Skin of body (tissue), 3 donors: ENCODE measurements at places on chromosomes 6 and 20.

DNA sequence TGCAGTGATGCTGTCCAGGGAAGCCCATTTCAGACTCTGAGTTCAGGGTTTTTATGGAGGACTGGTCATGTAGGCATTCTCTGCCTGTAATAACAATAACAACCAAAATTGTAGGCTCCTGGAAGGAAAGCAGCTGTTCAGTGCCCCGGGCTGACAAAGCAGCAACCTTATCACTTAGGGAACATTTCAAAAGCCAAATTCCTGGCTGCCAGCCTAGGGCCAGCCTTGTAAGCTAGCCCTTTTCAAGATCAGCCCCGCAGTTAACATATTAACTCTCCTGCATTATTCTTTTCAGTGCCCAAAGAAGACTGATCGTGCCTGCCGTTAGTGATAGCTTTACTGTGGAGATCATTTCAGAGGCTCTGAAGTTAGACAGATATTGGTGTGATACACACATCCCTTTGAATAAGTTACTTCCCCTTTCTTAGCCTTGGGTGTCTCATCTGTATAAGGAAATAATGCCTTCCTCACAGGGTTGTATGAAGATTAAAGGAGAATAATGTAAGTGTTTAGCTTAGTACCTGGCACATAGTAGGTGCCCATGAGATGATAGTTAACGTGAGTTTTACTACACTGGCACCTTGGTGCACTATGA lies 44.1 kb downstream of the CTNNBL1 start:
- no peak for DNase-seq

DNA sequence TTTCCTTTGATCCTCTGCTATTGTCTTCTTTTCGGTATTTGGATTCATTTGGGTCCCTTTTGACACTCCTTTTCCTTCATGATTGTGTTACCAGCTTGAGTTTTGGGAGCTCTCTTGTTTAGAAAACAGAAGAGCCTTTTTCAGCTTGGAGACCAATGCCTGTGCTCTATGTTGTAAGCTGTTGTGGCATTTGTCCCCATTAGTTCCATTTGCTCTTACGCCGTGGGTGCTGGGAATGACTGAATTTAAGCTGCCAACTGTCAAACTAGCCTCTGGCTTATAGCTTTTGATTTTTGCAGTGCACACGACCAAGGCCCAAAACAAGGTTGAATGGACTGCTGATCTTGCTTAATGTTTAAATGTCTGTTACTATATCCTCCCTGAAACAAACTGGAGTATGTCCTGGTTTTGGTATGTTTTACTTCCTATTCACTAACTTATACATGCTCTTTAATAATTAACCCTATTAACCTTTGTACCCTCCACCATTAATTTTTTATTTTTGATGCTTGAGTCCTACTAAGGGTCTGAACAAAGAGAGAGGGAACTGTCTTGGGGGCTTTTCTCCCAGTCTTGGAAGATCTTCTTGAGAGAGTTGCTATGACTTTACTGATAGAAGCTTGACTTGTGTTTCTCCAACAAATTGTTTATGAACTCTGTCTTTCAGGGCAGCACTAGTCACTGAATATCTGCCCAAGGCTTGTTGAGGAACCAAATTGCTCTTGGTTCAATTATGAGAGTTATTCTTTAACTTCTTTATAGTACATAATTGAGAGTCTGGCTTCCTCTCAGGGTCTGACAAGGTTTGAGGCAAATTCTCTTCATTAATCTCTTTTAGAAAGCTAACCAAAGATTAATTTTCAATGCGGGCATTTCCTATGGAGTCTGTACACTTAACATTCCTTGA lies 100.3 kb upstream of the SIRPG start:
- DNase-seq = no peak

GRCh38 chr6:132960720-132961119 lies 146.4 kb downstream of the RPS12 start:
- no peak for DNase-seq

- DNase-seq = no peak
Observed at GRCh38 chr20:23133560-23133998, 47.5 kb upstream of the CD93 start.

DNA sequence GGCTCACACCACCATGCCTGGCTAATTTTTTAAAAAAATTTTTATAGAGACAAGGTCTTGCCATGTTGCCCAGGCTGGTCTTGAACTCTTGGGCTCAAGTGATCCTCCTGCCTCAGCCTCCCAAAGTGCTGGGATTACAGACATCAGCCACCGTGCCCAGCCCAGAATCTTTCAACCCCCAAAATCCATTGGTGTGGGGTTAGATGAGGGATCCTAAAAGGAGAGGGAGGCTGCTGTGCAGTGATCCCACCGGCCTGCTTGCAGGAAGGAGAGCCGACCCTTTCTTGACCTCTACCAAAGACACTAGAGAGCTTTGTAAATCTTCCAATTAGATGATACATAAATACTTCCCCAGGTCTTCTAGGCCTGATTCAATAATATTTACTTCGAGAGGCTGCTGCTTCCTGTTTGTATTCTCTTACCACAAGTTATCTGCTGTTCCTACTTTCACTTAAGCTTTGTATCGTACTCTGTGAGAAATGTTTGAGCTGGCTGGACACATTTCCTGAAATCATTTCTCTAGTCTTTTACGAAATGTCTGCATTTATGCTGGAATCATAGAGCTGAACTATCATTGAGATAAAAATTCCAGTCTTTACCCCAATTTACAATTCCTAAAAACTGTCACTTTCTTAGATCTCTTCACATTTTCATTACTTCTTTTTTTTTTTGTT lies 49.3 kb upstream of the IER3 start:
- peak; percentile 35 for DNase-seq

- DNase-seq = no peak
Observed at GRCh38 chr6:159692303-159693127, 526 bp downstream of the SOD2 start.

GRCh38 chr6:2429460-2429859 lies 184.1 kb upstream of the GMDS start:
- DNase-seq = no peak

- DNase-seq = no peak
Observed at GRCh38 chr6:50961611-50962010, 142.9 kb downstream of the TFAP2B start.

DNA sequence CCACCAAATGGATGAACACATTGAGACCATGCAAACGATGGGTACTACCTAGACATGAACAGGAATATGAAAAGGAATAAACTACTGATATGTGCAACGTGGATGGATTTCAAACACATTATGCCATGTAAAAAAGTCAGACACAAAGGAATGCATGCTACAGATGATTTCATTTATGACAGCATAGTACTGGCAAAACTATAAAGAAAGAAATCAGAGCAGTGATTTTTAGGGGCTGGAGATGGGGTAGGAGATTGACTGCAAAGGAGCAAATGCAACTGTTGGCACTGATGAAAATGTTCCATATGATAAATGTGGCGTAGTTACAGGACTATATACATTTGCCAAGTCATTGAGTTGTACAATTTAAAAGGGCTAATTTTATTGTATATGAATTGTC lies 13.4 kb upstream of the COL12A1 start:
- peak; percentile 89 for DNase-seq

GRCh38 chr20:51372176-51372803 lies 170.2 kb downstream of the NFATC2 start:
- DNase-seq = peak; percentile 48

DNA sequence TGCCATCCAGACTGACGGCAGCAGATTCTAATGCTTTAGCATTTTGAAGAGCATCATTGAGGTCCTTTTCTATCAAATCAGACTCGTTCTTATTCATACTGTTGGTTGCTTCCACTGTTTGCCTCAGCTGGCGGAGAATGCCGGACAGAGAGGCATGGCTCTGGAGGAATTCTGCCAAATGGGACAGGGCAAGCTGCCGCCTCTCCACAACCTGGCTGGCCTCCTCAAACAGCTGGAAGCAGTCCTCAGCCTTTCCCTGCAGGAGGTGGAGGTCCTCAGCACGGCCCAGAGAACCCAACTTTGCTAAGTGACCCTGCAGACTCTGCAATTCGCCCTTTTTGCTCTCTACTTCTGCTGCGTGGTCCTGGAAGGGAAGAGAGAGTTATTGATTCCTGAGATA lies 220.5 kb downstream of the SYNE1 start:
- DNase-seq = no peak

DNA sequence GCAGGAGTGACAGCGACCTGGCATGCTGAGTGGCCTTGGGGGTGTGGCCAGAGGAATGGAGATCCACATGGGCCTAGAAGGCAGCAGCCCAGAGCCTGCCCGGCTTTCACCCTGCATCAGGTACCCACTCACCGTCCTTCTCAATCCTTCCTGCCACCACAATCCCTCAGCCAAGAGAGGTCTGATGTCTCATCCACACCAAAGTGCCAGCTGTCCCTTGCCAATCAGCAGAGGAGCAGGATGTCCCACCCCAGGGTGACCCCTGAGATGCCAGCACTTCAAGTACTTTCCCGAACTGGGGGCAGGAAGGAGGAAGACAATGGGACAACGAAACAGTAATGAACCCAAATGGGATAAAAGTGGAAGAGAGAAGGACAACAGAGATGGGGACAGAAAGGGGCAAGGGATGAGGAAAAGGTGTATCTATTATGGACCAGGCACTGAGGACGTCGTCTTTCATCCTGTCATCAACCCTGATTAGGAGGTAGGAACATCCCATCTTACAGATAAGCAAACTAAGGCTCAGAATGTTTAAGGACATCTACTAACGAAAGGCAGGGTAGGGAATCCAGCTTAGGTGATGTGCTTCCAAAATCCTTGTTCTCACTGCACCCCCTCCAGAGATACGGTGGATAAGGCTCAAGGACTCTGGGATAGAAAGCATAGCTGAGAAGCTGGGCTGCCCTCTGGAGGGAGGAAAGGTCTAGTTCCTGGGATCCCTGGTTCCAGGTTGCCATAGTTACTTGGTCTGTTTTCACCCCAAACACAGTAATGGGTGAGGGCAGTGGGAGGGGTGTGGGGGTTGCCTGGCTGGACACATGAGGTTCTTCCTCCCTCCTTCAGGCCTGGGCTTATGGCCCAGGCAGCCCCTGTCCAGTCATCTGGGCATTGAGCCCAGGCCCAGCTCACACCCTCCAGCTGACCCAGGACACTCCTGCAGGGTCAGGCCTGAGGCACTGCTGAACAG lies 4.5 kb upstream of the TNXB start:
- DNase-seq = peak; percentile 92

DNA sequence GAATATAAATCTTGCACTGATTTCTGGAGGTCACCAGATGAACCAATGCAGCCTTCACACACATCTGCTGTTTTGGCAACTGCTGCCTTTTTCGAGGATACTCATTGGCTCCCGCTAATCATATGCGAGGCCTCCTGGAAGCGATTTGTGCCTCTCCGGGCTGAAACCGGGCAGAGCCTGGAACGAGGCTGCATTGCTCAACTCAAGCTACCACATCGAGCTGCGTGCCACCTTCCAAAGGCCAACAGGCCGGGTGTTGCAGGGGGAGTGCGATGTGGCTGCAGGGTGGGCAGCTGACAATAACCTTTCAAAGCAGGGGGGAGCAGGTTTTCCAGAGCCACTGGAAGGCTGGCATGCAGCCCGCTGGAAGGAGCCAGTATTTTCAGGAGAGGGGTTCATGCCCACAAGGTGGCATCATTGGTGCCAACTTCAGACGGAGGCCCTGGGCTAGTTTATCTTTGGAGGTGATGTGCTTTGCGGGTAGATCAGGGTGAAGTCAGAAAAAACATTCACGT lies 122.6 kb upstream of the IFNGR1 start:
- peak; percentile 51 for DNase-seq

- DNase-seq = no peak
Observed at GRCh38 chr6:33728438-33728837, 16.9 kb upstream of the UQCC2 start.

DNA sequence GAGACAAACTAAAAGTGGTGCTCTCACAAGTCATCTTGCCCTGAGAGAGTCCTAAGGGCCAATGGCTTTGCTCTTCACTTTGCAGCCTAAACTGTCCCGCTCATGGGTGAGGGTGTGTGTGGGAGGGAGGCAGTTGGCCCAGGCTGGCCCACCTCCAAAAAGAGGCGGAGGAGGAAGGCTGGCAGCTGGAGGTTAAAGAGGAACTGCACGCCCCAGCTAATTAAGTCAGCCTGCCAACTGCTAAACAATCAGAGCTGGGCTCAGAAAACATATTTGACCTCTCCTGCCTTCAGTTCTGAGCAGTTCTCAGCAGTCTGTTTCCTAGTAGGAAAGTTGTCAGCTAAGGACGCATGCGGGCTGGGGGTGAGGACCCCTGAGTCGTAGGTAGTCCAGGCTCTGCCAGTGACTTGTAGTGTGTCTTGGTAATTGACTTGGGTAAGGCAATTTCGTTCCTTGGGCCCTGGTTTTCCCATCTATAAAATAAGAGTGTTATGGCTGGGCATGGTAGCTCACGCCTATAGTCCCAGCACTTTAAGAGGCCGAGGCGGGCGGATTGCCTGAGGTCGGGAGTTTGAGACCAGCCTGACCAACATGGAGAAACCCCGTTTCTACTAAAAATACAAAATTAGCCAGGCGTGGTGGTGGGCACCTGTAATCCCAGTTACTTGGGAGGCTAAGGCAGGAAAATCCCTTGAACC lies 17.0 kb downstream of the GSS start:
- no peak for DNase-seq

DNA sequence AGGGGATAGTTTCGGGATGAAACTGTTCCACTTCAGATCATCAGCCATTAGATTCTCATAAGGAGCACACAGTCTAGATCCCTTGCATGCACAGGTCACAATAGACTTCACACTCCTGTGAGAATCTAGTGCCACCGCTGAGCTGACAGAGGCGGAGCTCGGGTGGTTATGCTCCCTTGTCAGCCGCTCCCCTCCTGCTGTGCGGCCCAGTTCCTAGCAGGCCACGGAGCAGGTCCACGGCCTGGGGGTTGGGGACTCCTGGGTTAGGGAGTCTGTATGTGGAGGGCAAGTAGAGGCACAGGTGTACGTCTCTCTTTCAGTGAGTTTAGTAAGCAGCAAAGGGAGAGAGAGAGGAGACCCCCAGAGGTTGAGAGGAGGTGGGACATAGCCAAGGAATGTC lies 30.5 kb upstream of the MDFI start:
- no peak for DNase-seq
